Jurkat, Clone E6-1 (cell line): ENCODE measurements at places on chromosomes 5 and 9.
A peak's percentile ranks its signal among the peaks of the same experiment; 100 is the strongest.

DNA sequence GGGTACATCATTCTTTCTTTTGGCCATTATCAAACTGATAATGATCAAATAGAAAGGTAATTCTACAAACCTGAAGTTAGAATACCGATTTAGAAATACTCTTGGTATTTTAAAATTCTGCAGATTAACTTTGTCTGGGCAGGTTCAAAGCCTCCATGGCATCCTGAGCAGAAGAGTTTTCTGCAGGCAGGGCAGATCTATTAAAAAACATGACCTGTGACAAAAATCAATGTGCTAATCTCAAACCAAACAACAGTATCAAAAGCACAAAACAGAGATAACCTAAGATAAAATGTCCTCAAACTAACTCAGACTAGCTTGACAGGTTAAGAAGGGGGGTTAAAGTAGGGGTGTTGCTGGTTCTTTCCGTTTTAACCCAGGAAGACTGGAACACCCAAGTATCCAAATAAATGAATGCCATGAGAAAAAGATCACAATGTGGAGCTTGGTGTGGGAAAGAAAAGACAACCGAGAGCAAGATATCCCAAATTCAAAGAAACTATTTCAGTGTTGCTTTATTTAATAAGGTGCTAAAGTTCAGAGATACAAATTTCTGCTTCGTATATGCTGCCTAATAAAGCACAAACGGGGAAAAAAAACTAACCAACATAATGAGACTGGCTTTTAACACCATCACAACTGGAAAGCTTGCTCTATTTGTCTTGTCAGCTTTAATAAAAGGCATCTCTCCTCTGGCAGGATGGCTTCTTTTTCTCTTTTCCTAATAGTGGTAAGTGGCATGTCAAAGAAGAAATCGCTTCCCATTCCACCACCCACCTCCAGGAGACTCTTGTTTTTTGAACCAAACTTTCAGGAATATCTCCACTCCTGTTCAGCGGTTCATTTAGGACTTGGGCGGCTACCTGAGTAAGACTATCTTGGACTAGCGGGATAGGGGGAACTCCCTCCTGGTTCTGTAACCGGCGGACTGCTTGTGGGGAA, 2.3 kb downstream of the EFNA5 start:
- DNase-seq = no peak

DNA sequence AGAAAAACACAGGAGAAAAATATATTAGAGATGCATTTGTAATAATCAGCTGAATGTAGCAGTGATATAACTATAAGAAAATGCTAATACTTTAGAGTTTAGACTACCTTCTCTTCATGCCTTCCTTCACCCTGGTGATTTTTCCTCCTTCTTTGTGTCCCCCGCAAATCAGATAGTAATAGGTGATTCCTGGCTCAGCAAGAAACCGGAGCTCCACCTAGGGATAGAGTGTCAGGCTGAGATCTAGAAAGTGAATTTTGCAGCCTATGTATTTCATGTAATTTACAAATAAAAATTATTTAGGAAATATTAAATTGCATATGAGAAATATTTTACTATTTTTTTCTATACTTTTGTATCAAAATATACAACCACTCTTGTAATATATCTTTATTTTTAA, 109.8 kb upstream of the ST8SIA4 start:
- DNase-seq = peak; percentile 3

DNA sequence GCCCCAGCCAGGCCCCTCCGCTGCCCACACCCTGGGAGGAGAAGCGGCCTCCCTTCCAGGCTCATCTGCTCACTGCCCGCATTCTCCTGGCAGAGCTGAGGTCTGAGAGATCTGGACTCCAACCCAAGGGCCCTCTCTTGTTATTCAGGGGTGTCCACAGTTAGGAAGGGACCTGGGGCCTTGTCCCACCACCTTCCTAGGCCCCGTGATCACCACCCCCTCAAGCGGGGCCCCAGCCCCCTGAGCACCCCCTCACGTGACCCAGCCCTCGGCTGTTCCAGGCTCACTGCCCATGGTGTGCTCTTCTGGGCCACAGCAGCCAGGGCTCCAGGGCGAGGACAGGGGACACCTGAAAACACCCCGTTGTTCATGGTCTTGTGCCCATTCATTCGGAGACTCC, 48.7 kb downstream of the NEURL1B start:
- DNase-seq = no peak

DNA sequence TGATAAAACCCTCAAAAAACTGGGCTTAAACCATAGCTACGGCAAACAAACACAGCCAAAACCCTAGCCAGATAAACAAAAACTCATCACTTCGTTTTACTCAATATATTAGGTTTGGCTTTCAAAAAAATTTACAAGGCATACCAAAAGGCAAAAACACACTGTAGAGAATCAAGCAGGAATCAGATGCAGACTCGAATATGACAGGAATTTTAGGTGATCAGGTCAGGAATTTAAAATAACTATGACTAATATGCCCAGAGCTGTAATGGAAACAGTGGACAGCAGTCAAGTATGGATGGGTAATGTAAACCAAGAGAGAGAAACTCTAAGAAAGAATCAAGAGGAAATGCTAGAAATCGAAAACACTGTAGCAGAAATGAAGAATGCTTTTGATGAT, 26.5 kb upstream of the DOCK2 start:
- no peak for DNase-seq

DNA sequence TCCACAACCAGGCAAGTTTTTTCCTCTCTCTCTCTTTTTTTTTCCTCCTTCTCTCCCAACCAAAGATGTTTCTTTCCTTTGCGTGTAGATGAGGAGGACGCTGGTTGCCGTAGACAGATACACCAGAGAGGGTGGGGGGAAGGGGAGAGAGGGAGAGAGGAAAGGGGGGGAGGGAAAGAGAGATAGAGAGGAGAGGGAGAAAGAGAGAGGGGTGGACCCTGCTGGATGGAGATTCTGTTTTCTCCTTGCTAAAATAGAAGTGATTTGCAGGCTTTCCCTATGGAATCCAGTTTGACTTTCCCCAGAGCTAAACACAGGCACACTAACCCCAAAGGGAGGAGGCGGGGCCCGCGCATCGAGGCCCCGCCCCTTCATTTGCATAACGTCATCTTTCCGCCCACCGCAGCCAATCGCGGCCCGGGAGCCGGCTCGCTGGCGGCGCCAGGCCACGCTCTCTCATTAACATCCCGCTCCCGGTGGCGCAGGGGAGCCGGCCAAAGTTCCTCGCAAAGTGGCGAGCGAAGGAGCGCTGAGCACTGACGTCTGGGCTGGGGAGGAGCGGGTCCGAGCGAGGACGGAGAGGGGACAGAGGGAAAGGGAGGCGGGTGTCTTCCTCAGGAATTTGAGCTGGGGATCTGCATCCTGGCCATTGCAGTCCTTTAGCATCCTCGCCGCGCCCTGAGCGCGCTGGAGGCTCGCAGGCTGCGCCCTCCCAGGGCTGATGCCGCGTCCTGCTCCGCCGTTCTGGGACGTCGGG, 487 bp upstream of the EBF1 start:
- DNase-seq = peak; percentile 71
